ENCODE measurements at places on chromosomes 5 and 9. TPM values are rescaled to one million over a fixed set of nuclear protein-coding genes. Genes with fewer than 3 reads are reported as not detected.

DNA sequence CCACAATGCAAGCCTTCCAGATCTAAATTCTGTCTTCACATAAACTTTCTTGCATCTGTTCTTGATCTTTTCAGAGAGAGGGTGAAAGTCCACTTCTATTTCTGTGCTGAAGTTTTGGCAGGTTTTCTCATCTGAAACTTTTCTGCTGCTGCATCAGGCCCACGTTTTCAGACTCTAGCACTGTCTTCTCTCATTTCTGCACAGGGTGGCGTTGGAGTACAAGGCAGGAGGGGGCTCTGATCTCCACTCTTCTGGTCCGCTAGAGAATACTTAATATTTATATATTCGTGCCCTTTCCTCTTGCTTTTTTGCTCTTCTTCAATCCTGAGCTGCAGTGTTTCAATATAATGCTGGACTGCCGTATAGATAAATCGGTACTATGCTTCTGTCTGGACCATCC is 204.0 kb upstream of the PRDM9 start:
- H3K4me1 ChIP-seq = no peaks in the 10 kb centered on the region
- DNase-seq = peak; percentile 41
- H3K4me3 ChIP-seq = no peak overlapping the region
- H3K27ac ChIP-seq = no peak overlapping the region
- H3K27me3 ChIP-seq = no peaks in the 10 kb centered on the region

POLR1E gene
- 39.8 TPM for total RNA-seq

TERT gene
- total RNA-seq = 2.2 TPM

- peaks cover 5% of the 10 kb centered on the region for H3K4me1 ChIP-seq
- no peak overlapping the region for H3K4me3 ChIP-seq
- DNase-seq = no peak
- no peak overlapping the region for H3K27ac ChIP-seq
Observed at GRCh38 chr5:151100681-151101080, 19.8 kb upstream of the TNIP1 start.

GRCh38 chr9:69265891-69266290 is 59.1 kb upstream of the ENTREP1 start:
- no peaks in the 10 kb centered on the region for H3K4me1 ChIP-seq
- no peak for DNase-seq
- H3K36me3 ChIP-seq = no peaks in the 10 kb centered on the region
- H3K27ac ChIP-seq = no peak overlapping the region
- H3K4me3 ChIP-seq = no peak overlapping the region

DNA sequence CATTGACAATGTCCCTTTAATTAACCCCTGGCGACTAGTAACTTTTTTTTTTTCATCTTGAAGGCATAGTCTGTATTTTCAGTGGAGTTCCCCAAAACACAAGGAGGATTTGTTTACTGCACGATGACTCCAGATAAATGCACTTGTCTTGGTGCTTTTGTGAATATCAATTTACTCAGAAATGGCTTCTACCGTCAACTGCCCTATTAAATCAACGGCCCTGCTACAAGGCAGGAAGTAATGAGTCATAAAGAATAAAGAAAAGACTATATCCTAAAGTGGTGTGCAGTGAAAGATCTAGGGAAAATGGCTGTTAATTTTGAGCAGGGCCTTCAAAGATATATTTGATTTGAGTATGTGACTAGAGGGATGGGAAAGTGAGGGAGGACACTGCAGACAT is 388.3 kb upstream of the CHD1 start:
- no peaks in the 10 kb centered on the region for H3K36me3 ChIP-seq
- no peaks in the 10 kb centered on the region for H3K27me3 ChIP-seq
- no peak overlapping the region for H3K27ac ChIP-seq
- DNase-seq = no peak
- no peaks in the 10 kb centered on the region for H3K4me1 ChIP-seq

GRCh38 chr9:81303658-81304057 is 385.7 kb downstream of the TLE1 start:
- no peaks in the 10 kb centered on the region for H3K4me1 ChIP-seq
- DNase-seq = no peak
- H3K27me3 ChIP-seq = no peaks in the 10 kb centered on the region
- no peak overlapping the region for H3K27ac ChIP-seq

ZNF608 gene
- total RNA-seq = 12.8 TPM

CDH12 gene
- not detected for total RNA-seq

- no peaks in the 10 kb centered on the region for H3K36me3 ChIP-seq
- DNase-seq = no peak
- no peaks in the 10 kb centered on the region for H3K27me3 ChIP-seq
- H3K27ac ChIP-seq = no peak overlapping the region
Observed at GRCh38 chr9:86042199-86042978, 57.0 kb downstream of the GOLM1 start.

DNA sequence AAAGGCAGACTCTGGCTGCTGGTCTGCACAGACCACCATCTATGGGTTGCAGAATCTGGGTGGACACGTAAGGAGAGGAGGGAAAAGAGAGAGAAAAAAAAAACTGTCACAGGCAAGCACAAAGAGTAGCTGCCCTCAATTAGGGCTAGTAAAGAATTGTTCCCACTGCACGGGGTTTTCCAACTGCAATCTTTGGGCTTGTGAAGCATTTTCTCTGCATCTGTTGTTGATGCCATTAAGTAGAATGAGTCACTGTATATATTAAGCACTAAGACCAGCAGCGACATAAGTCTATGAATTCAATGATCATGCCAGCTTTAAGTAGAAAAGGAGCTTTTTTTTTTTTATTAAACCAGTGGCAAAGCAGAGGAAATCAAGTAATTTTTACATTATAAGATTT is 40.2 kb downstream of the MED10 start:
- no peak overlapping the region for H3K4me3 ChIP-seq
- no peak overlapping the region for H3K27ac ChIP-seq
- H3K27me3 ChIP-seq = no peaks in the 10 kb centered on the region

- H3K36me3 ChIP-seq = no peaks in the 10 kb centered on the region
- no peaks in the 10 kb centered on the region for H3K27me3 ChIP-seq
- H3K4me3 ChIP-seq = no peak overlapping the region
- DNase-seq = no peak
Observed at GRCh38 chr9:86687788-86688187, 259.5 kb downstream of the GAS1 start.

- H3K36me3 ChIP-seq = no peaks in the 10 kb centered on the region
- no peaks in the 10 kb centered on the region for H3K27me3 ChIP-seq
- no peaks in the 10 kb centered on the region for H3K4me1 ChIP-seq
Observed at GRCh38 chr5:130063603-130064002, 159.3 kb downstream of the CHSY3 start.

BNC2 gene
- not detected for total RNA-seq

AJM1 gene
- 5.0 TPM for total RNA-seq

CBY3 gene
- total RNA-seq = not detected

DNA sequence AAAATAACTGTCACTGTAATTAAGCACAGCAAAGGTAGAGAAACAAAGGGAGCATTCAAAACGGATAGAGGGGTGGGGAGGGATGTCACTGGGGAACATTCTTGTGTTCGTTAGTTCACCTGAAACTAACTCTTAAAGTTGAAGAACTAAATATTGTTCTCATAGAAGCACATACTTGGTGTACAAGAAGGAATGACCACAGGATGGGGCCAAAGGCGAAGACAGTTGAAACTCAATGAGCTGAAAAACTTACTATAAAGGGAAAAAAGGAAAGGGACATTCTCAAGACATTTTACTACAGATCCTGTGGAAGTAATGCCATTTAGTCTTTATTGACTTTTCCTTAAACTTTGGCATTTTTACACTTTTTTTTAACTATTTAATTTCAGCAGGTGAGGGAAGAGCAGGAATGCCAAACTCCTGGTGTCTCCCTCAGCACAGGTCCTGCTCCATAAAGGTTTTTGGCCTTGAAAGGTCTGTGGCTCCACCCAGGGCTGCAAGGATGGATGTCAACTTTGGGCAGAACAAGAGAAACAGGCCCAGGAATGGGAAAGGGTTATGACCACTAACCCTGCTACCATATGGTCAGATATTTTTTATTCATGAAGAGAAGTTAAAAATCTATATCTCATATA is 197.6 kb upstream of the RASA1 start:
- H3K27ac ChIP-seq = no peak overlapping the region
- no peaks in the 10 kb centered on the region for H3K36me3 ChIP-seq
- H3K27me3 ChIP-seq = no peaks in the 10 kb centered on the region
- H3K4me1 ChIP-seq = no peaks in the 10 kb centered on the region
- H3K4me3 ChIP-seq = no peak overlapping the region

PCDHA1 gene
- not detected for total RNA-seq

CYLC2 gene
- not detected for total RNA-seq

- no peak for DNase-seq
- H3K4me1 ChIP-seq = no peaks in the 10 kb centered on the region
- H3K27me3 ChIP-seq = 0 out of 2 replicates have a peak, but pooled peaks cover 3% of the 10 kb centered on the region
- no peaks in the 10 kb centered on the region for H3K36me3 ChIP-seq
- H3K27ac ChIP-seq = no peak overlapping the region
Observed at GRCh38 chr9:84121991-84122523, 141.5 kb downstream of the RMI1 start.

GRCh38 chr5:73757416-73757815 is 131.4 kb downstream of the ARHGEF28 start:
- H3K27me3 ChIP-seq = no peaks in the 10 kb centered on the region
- no peaks in the 10 kb centered on the region for H3K36me3 ChIP-seq
- H3K27ac ChIP-seq = no peak overlapping the region
